MG63 (cell line): ENCODE measurements at places on chromosomes 12 and 14. TPM values are rescaled to one million over a fixed set of nuclear protein-coding genes. Genes with fewer than 3 reads are reported as not detected.

DNA sequence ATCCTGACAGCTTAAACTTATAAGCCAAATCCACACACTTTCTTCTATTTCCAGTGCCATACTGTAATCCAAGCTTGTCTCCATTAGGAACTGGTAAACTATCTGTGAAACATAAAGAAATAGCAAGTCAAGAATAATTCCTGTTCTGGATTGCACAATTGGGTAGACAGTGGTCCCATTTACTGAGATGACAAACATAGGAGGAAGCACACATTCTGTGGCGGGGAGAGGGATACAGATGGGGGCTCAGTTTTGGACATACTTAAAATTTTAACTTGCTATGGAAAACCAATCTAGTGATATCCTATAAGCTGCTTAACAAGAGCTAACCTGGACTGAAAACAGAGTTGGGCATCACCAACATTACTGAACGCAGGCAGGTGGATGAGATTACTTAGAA is 16.3 kb downstream of the MAP4K5 start:
- DNase-seq = no peak

Gene GPR84
- total RNA-seq = not detected in 2 replicates

GRCh38 chr14:85090681-85091080 is 439.3 kb upstream of the FLRT2 start:
- no peak for DNase-seq

- no peak for DNase-seq
These were observed 12.2 kb downstream of the ITPK1 start for GRCh38 chr14:93103392-93104080.

- DNase-seq = peak; percentile 88
These were observed 150.8 kb downstream of the FBXL14 start for GRCh38 chr12:1443421-1444141.

- no peak for DNase-seq
These were observed 36.5 kb downstream of the LTBP2 start for GRCh38 chr14:74575507-74575906.

Gene OVCH1
- not detected in 2 replicates for total RNA-seq

GRCh38 chr12:49070971-49071370 is 1.2 kb upstream of the RHEBL1 start:
- DNase-seq = no peak

- no peak for DNase-seq
These were observed 471.2 kb upstream of the PRICKLE1 start for GRCh38 chr12:43060742-43061141.

DNA sequence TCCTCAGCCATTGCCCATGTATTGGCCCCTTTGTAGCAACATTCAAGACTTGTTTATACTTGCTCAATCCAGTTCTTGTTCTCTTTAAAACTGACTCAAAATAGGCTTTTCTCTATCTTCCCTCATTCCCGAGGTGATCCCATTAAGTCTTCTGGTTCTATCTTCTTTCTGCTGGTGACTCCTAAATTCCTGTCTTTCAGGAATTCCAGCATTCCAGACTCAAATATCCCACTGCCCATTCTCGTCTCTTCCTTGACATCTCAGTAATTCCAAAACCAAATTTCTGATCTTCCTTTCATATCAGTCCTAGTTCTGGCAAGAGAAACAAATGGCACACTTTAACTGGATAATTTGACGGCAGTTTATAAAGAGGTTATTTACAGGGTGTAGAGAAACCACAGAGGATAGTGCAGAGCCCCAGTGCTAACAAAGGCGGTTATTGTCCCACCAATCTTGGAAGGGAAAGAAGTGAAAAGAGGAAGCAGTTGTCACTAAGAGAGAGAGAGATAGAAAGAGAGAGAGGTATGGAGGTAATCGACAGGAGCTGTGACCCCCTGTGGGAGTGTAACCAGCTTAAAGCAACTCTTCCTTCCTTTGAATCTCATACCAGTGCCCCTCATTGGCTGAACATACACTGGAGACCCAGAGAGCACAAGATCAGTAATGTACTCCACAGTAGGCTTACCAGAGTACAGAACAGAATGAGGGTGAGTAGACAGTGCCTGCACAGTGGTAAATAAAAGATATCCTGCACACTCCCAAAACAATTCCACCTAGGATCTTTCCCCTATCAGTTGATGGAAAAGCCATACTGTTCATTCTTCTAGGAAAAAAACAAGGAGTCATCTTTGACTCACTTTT is 177.6 kb upstream of the LMNTD1 start:
- DNase-seq = no peak

Gene PABPN1
- 48.3 and 89.9 TPM in 2 replicates for total RNA-seq

- DNase-seq = no peak
These were observed 23.3 kb downstream of the PAX9 start for GRCh38 chr14:36684946-36685345.

- no peak for DNase-seq
These were observed 8.1 kb downstream of the SHMT2 start for GRCh38 chr12:57237596-57237931.

- no peak for DNase-seq
These were observed 704 bp downstream of the SDR39U1 start for GRCh38 chr14:24441904-24442239.

- no peak for DNase-seq
These were observed at the start of gene SLC5A8 for GRCh38 chr12:101209319-101210302. SLC5A8 (minus strand) TSS chr12:101210238; CDS start chr12:101209848, 390 bp downstream.

GRCh38 chr14:102530828-102531478 is 21.4 kb upstream of the ANKRD9 start:
- no peak for DNase-seq

DNA sequence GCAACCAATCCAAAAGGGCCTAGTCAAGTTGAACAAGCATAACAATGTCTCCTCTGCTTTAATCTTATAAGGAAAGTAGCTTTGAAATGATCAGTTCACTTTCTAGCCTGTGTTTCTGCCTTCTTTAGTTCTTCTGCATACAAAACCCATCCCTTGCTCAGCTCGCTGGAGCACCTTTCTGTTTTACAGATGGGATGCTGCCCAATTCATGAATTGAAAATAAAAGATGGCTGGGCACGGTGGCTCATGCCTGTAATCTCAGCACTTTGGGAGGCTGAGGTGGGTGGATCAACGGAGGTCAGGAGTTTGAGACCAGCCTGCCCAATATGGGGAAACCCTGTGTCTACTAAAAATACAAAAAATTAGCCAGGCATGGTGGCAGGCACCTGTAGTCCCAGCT is 4.5 kb upstream of the RFC5 start:
- DNase-seq = no peak

- DNase-seq = no peak
These were observed 22.0 kb downstream of the ITGA7 start for GRCh38 chr12:55685671-55686070.

Gene FZD10
- total RNA-seq = not detected in 2 replicates
